Cortex of kidney (tissue), 1 donor: ENCODE measurements at places on chromosomes 1 and 21.

- DNase-seq, result no peak
Observed at GRCh38 chr1:234968451-234968850, 160.2 kb downstream of the TOMM20 start.

DNA sequence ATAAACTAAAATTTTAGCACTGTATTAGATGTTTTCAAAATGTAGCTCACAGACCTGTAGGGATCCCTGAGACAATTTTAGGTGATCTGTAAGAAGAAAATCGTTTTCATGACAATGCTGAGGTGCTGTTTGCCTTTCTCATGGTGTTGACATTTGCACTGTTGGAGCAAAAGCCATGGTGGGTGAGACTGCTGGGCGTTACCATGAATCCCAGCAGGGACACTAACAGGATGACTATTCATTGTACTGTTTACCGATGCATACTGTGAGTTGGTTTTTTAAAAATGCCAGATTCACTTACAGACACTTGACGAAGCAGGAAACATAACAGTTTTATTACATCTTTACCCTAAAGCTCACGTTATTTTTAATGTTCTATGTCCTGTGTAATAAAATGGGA, 468.5 kb downstream of the PCP4 start:
- no peak for DNase-seq

DNA sequence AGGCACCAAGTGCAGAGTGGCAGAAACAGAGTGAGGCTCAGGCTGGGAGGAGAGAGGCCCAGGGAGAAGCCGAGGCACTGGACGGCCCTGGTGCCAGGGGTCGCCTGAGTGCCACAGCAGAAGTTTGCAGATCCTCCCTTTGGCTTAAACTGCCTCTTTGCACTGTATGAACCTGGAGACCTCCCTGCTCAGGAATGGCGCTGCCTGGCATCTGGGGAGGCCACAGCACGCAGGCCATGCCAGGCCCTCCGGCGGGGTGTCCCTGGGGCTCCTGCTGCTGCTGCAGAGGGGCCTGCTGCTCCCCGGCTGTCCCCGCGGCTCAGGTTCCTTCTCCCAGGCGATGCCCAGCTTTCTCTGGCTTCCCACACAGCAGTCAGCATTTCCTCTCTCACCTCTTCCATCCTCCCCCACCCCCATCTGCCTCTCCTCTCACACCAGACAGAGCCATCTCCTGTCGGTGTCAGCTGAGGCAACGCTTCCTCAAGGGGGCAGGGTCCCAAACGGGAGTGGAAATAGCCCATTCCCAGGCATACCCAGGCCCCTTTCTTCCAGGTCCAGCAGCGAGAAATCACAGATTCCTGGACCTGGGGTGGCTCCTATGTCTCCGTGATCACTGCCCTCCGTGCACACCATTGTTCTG, 35.2 kb downstream of the SYT6 start:
- no peak for DNase-seq

GRCh38 chr1:67100833-67101232, 33.9 kb downstream of the C1orf141 start:
- no peak for DNase-seq

- DNase-seq, result no peak
Observed at GRCh38 chr21:40595806-40596205, 251.2 kb downstream of the DSCAM start.

- DNase-seq, result no peak
Observed at GRCh38 chr1:67836769-67837168, 3.5 kb upstream of the GNG12 start.

GRCh38 chr1:27517907-27518718, 28.1 kb upstream of the WASF2 start:
- DNase-seq, result no peak

GRCh38 chr1:212608959-212609700, 569 bp downstream of the ATF3 start:
- DNase-seq, result no peak

DNA sequence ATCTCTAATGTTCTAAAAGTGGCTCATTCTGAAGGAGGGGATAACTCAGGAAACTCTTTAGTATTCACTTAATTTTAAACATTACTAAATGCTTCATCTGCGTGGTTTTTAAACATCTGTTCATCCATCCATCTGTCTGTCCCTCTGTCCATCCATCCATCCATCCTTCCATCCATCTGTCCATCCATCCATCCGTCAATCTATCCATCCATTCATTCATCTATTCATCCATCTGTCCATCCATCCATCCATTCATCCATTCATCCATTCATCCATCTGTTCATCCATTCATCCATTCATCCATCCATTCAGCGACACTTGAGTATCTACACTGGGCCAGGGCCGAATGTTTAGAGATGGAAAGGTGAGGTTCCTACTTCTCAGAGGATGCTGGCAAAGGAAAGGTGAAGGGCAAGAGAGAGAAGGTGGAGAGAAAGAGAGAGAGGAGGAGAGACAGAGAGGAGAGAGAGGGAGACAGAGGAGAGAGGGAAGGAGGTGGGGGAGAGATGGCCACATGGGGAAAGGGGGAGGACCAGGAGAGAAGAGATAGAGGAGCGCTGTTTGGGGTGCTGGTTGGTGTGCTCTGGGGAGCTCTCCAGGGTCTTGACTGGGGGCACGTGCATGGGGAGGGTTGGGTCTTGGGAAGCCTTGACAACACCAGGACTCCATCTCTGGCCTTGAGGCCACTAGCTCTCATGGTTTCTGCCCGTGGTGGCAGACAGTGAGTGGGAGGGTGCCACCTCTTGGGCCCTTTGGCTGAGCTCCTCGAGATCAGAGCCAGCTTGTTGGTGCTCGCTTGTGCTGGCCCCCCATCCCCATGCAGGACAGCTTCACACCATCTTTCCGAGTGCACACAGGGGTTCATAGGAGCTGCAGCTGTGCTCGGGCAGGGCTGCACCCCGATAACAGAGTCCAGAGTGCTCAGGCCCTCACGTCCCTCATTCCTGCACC, 45.6 kb downstream of the ABCG1 start:
- no peak for DNase-seq

GRCh38 chr21:14453339-14454015, 70.5 kb upstream of the HSPA13 start:
- DNase-seq, result no peak

GRCh38 chr1:93631626-93632365, 49.8 kb downstream of the BCAR3 start:
- DNase-seq, result no peak

GRCh38 chr1:43822040-43822690, 111.4 kb upstream of the ARTN start:
- no peak for DNase-seq

DNA sequence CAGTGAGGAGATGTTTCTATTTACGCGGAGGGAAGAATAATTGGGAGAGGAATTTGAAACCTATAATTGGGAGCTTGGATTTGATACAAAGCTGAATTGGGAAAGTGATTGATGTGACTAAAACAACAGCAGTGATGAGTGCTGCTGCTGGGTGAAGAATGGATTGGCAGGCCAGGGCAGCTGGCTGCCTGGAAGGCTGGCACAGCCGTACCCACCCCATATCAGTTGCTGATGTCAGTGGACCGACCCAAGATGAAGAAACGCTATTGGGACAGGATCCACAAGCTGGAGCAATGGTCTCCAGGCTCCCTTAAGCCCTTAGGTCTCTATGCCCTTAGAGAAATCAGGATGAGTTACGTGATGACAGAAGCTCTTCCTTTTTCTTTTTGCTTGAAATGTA, 47.4 kb downstream of the GRIK1 start:
- no peak for DNase-seq

DNA sequence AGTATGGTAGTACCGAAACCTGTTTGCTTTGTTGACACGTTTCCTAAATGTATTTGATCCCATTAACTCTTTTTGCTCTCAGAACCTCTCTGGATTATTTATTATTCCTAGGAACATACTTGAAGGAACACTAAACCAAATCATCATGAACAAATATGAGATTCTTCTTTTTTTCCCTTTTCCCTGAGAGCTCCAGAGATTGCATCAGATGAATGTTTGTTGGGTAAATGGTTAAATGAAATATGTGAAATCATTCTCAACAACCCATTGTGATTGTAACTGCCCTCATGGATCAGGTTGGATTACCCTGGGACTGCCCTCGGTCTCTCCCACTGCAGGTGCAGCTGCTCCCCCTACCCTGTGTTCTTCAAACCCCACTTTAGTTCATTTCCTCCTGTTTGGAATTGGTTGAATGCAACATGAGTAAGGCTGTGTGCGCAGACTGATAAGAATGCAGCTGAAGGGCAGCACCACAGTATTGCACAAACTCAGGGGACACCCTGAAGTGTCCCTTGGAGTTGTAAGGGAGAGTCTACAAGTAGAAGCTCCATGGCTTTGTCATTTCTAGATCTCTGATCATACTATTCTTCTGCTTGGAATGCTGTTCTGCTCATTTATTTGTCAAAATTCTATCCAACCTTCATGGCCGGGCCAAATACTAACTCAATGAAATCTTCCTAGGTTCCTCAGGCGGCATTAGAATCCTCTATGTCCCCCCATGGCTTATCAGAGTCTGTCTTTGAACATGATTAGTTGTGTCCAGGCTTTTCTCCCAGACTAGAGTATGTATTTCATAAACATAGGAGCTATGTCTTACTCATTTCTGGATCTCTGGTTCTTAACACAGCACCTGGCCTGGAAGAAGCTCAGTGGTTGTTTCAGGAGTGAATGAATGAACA, 47.1 kb upstream of the NEK2 start:
- DNase-seq, result no peak

- DNase-seq, result no peak
Observed at GRCh38 chr21:40658311-40658710, 188.6 kb downstream of the DSCAM start.

- DNase-seq, result no peak
Observed at GRCh38 chr1:220791956-220792355, 5.2 kb downstream of the MTARC1 start.

- DNase-seq, result no peak
Observed at GRCh38 chr1:47971385-47972160, 25.6 kb downstream of the TRABD2B start.

GRCh38 chr1:65514041-65514440, 93.6 kb downstream of the LEPR start:
- DNase-seq, result no peak

GRCh38 chr1:6090996-6091822, 45.5 kb downstream of the KCNAB2 start:
- no peak for DNase-seq

DNA sequence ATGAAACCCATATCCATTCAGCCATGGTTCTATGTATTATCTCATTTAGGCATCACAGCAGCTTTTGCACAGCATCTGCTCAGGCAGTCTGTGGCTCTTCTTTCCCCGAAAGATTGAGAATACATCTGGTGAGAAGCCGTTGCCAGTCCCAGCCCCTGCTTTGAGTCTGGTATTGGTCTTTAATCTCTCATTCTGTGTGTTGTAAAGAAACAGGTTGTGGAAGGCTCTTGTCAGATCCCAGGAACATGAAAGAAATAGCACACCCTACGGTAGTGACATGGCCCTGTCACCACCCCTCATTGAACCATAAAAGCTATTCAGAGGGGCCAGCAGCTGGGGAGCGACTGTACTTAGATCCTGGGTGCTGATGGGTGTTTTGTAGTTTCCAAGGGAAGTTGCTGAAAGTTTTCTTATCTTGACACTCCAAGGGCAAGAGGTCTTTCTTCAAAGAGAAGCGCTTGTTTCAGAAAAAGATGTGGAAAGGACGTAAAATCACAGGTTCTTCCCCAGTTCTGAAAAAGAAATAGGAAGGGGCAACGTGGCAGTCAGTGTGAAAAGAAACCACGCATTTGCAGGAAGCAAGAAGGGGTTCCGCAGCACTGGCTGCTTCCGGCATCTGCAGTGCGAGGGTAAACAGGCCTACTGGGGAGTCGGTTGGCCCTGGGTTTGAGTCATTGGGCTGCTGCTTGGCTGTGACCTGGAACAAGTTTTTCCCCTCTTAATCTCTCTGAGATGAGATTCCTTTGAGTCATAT, 145.0 kb downstream of the DHRS3 start:
- DNase-seq, result no peak

DNA sequence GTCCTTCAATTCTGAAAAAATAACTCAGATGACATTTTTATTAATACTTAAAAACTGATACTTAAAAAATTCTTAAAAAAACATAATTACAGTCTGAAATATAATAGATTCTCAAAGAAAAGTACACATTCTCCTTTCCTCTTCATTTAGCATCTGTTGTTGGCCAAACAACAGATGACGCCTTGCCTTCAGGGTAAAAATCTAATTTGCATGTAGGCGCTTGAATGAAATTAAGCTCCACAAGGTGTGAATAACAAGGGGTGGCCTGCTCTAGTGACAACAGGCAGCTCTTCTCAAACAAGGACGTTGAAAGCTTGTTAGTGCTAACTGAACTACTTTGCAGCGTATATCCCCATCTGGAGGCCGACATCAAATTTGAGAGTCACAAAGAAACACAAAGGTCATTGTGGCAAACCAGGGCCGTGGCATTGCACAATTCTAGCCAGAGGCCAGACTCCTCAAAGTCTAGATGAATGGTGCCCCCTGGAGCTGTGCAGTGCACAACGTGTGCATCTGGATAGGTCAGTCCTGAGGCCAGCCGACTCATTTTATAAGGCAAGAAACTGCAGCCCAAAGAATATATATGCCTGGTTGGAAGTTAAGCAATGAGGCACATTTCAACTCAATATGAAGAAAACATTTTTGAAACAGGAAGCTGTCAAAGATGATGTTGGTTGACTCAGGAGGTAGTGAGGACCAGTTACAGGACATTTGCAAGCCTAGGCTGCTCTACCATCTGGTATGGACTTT, 459.2 kb upstream of the RUNX1 start:
- DNase-seq, result no peak

GRCh38 chr1:164137273-164137925, 421.6 kb upstream of the PBX1 start:
- DNase-seq, result no peak

DNA sequence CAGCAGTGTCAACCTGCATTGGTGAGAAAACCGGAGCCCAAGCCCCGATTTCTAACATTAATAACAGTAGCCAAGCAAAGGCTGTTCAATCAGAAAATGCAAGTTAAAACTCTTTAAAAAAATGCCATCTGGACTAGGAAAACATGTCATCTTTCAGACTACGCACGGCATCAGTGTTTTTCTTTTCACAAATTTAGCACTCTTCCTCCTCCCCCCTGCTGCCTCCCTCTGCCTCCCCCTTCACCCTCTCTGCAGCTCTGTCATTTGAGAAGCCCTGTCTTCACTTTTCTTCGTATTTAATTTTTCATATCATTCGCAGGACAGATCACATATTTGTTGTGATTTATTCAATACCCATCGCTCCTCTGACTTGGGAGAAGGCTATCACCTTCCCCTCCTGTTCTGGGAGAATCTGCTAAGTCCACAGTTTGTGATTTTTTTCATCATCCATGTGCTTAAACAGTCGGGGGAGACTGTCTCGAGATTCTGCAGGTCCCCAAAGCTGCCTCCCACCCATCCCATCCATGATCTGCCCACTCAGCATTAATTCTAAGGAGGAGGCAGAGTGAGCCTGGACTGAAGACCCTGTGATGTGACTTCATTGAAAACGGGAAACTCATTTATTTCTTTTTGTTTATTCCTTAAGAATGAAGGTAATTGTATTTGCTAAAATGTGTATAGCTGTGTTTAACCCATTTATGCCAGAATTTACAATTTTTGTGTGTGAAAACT, 84.8 kb downstream of the PROX1 start:
- DNase-seq, result no peak

DNA sequence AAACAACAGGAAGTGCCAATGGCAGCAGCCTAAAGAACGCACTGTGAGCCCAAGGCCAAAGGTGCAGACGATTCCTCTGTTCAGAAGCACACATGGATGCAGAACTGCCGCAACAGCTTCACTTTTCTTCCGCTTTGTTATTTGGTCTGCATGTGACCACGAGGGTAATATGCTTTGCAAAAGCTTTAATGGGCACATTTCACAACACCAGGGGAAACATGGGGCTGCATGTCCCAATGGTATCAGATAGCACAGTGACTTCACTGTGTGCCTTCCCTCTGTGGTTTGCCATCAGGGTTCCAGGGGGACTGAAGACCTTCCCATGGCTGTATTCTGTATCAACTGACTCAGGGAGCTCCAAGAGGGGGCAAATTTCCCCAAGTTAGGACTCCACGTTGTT, 28.3 kb downstream of the THAP3 start:
- no peak for DNase-seq
